ENCODE measurements at places on chromosomes 4 and X.
A peak's percentile ranks its signal among the peaks of the same experiment; 100 is the strongest.

GRCh38 chr4:20019310-20020015, 232.2 kb upstream of the SLIT2 start:
- no peak for DNase-seq

GRCh38 chrX:104122829-104123228, 10.5 kb downstream of the ZCCHC18 start:
- DNase-seq, result peak; percentile 8

- DNase-seq, result no peak
These were observed 241.7 kb upstream of the TLL1 start for GRCh38 chr4:165631208-165631894.

GRCh38 chrX:118655561-118656246, 71.7 kb upstream of the IL13RA1 start:
- DNase-seq, result peak; percentile 46

DNA sequence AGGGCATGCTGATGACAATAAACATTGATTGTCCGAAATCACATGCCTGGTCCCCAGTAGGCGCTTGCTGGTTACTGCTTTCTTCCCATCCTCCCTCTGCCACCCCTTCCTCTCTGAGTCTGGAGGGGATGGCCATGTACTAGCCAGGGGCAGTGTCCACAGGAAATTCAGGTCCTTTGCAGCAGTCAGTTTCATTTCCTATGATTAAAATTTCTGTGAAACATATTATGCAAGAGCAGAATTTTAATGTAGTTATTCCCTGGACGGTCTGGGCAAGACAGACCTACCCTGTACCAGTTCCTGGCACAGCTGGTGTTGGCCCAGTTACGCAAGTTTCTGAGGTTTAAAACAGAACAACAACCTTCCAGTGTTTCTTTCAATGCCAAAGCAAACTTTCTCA, 28.2 kb upstream of the TLR2 start:
- DNase-seq, result peak; percentile 82

DNA sequence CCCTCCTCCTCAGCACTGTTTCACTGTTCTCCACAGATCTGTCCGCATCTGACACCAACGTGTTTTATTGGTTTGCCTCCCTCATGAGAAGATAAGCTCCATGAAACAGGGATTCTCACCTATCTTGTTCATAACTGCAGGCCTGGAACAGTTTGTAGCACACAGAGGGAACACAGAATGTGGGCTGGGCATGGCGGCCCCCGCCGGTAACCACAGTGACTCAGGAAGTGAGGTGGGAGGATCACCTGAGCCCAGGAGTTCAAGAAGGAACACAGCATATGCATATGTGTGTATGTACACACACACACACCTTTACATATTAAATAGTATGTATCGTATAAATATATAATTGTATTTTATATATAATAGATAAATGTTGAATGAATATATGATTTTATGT, 168.6 kb downstream of the AFAP1 start:
- no peak for DNase-seq

DNA sequence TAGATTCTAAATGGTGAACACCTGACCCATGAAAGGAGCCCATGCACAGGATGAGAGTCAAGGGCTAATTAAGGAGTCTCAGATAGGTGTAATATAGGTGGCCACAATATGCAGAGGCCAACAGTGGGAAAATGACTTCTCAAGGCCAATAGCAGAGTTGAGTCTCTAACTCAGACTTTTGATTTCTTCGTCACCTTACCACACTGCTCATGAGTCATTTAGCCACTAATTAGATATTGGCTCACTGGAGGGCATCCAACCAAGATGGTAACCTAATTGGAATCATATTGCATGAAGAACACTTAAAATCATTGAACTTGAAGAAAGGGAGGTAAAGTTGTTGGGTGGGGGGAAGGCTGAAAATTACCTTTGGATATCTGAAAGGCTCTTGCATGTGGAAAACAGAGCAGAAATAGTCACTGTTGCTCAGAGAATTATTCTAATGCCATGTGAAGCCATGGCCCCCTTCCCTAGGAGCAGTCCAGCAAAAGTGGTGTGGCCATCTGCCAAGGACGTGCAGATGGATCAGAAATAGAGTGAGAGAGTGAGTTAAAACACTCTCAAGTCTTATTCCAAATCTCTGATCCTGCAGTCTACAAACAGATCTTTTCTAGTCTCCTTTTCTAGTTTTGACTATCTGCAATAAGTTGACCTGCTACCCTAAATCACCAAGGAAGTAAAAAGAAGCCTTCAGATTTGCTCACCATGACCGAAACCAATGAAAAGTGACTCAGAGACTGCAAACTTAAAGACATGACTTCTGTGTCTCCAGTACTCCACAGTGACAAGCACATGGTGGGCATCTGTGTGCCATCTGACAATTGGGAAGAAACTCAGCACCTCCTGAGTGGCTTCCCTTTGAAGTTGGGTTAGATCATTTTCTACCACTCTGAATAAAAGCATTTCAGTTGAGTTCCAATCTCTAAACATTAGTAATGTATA, 93.9 kb upstream of the C1QTNF7 start:
- no peak for DNase-seq

GRCh38 chr4:107468156-107468555, 251.9 kb downstream of the PAPSS1 start:
- no peak for DNase-seq

- no peak for DNase-seq
These were observed 69.9 kb downstream of the ELOVL6 start for GRCh38 chr4:110128472-110128919.

DNA sequence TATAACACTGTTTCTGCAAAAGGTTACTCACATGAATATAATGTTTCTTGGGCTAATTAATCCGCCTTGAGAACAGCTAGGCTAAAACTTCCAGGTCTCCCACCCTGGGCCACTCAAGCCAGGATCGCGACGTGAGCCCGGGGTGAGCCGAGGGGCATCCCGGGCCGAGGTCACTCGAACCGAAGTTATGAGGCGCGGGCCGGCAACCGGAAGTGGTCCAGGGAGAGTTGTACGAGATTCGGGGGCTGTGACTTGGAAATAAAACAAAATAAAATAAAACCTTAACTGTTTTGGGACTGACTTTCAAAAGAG, 317 bp downstream of the CMC4 start:
- DNase-seq, result no peak

DNA sequence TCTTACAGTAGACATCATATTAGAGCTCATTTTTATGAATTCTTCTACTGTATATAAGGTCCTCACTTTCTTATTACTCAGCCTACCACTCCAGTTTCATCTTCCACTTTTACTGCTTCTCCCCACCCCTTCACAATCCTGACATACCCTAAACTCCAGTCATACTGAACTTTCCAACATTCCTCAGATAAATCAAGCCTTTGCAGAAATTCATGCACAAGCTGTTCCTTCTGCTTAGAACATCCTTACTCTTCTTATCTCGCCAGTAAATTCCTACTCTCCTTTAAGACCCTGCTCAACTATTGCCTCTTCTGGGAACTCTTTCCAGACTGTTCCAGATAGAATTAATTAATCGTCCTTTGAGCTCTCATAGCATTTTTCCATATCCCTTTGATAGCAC, 24.8 kb downstream of the RTL9 start:
- DNase-seq, result no peak

DNA sequence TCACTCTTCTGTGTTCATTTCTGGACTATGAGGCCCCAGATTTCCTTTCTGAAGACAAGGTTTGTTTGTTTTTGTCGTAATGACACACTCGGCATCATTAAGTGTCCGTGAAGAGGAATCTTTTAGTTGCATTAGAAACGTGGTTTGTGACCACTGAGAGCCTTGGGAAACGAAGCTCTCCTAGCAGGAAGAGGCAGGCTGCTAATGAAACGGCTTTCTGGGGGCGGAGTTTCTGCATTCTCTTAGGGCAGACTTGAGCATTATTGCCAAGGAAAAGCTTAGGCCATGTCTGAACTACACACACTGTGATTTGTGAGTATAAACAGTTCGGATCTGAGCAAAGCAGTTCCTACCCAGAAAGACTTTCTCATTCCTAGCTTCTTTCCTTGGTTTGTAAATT, 64.0 kb downstream of the SOX3 start:
- no peak for DNase-seq

DNA sequence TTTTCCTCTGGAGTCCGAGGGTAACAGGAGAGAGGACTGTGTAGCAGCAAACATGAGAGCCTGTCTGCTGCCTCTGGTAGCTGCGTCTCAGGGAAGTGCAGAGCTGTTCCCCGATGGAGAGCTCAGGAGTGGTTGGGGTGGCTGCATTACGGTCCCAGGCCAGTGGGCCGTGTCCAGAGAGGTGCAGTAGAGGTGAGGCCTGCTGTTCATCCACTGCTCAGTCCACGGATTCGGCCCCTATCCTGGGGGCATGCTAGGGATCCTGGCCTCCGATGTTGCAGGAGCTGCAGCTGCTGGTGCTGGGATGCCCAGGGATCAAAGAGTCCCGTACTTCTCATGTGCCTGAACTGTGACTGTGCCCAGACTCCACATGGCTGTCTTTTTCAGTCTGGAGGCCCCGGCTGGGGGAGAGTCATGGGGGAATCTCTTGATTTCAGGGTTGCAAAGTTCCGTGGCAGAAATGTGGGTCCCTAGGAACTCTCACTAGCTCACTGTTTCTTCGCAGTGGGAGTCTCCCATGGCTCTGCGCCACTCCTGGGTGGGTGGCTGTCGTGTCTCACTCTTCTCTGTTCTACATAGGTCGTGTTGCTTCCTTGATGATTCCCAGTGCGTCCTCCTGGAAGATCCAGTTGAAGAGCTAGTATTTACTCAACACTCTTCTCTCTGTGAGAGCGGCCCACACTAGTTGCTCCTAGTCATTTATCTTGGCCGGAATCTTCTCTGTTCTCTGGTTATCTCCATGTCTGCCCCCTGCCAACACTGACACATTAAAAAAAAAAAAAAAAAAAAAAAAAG, 109.5 kb upstream of the CENPE start:
- no peak for DNase-seq

DNA sequence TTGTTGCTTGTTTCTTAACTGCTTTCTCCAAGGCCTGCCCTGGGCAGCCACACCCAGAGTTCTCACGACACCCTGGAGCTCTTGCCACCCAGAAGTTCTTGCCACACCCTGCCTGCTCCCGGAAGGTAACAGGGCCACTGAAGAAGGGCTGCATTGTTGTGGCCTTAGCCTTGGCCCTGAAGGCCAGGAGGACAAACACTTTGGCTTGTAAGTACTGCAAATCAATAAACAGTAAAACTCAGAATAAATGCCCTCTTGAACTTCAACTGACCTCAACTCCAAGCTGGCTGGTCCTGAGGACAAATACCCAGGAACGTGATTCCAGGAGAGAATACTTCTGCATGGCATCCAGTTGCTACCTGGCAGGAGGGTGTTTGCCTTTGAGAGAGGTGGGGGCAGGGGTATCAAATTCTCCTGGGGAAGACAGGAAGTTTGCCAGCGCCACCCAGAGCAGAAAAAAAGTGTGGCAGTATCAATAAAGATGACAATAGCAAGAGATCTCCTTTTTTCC, 54.1 kb downstream of the TLR10 start:
- DNase-seq, result peak; percentile 25

Measured in inflammatory macrophage (primary cell).